NCI-H2081 (cell line): ENCODE measurements at places on chromosomes 2 and 18.

- no peak for DNase-seq
Measured at GRCh38 chr2:20985062-20985461, 58.8 kb downstream of the APOB start.

DNA sequence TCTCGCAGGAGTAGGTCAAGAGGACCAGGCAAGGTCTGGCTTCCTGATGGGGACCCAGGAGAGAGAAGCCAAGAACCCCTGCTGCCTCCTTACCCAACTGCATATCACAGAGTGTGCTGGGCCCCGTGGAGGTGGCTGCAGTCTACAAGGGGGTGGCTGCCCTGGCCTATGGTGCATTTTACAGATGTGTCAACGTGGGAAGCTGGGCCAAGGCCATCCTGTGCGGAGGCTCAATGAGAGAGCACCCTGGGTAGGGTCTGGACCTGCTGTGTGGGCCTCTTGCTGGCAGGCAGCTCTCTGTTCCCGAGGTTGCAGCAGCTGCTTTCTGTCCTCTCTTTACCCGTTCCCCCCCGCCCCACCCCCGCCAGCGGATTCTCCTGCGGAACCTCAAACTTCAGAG is 61.4 kb downstream of the GBX2 start:
- DNase-seq: no peak

- no peak for DNase-seq
Measured at GRCh38 chr2:43123486-43123885, 102.9 kb downstream of the ZFP36L2 start.

DNA sequence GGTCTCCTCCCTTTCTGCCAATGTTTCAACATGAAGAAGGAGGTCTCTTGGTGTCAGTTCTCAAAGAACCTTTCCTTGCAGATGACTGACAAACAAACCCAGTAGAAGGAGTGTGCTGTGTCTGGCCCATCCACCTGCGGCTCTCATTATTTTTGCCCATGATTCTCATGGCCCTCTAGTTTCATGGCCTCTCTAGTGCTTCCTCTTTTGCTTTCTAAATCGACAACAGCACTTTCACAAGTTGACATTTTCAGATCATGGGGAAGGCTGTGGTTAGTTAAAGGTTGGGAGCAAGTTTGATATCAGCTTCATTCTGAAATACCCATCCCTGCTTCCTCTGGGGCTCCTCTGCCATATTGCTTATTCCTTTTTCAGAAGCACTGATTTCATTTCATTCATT is 805.2 kb downstream of the SLC4A3 start:
- no peak for DNase-seq

DNA sequence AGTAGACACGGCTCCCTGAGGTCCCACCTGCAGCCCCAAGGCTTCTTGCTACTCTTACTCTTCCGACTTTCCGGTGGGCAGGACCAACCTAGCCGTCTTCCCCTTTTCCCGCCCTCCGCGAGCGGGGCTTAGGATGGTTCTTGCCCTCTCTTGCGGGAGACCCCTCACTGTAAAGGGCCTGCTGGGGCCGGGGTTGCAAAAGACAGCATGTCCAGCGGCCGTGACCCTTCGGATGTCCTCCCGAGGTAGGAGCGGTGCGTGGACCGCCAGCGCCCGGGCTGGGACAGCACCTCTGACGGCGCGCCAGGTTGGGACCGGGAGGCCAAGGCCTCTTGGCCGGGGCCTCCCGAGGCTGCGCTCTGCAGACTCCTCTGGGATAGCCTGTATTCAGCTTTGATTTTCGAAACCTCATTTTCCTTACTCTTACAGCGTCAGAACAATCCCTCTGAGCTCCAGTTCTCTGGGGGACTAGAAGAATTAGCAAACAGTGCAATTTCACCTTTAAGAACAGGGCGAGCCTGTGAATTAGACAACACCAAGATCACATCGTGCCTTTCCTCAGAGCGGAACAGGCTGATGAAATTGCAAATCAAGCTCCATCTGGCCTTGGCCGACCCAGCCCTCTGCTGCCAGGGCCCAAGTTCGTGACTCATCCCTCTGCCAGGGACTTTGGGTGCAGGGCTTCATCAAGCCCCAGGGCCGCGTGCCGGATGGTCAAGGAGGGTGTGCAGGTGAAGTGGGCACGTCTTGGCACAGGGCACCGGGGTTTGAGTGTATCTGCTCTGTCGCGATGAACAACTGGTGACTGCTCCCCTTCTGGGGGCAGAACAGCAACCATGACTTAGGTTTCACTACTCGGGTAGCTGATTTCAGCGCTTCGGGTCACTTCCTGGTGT is 777 bp downstream of the MOCOS start:
- no peak for DNase-seq

DNA sequence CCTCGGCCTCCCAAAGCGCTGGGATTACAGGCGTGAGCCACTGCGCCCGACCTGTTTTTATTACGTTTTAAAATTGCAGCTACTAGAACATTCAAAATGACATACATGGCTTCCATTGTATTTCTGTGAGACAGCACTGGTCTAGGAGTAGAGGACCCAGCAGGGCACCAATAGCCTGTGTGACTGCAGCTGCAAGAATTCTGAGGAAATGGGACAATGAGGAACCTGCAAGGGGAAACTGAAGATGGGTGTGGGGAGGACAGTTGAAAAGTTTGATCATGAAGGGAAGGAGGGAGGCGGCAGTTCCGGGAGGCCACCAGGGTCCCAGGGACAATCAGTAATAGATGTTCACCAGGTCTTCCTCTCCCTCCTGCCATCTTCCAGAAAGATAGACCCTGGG is 13.9 kb upstream of the DNPEP start:
- DNase-seq: no peak

DNA sequence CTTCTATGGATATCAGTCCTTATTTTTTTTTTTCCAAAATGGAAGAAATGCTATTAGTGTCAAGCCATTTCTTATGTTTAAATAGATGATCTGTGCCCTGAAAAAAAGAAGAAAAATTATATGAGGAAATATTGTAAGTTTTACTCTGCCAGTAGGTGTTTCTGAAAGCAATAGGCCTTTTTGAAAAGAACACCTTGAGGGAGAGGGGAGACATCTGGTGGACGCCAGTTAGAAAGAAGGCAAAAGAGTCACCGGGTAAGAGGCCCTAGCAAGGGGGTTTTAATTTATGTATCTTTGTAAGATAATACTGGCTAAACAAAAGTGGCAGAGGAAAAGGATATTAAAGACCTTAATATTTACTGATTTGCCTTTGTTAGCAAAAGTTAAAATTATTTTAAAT is 56.1 kb downstream of the DYNAP start:
- DNase-seq: peak; percentile 1

- no peak for DNase-seq
Measured at GRCh38 chr2:127891811-127892210, 6.1 kb upstream of the AMMECR1L start.

GRCh38 chr2:149019768-149020167 is 18.7 kb upstream of the LYPD6B start:
- DNase-seq: no peak

DNA sequence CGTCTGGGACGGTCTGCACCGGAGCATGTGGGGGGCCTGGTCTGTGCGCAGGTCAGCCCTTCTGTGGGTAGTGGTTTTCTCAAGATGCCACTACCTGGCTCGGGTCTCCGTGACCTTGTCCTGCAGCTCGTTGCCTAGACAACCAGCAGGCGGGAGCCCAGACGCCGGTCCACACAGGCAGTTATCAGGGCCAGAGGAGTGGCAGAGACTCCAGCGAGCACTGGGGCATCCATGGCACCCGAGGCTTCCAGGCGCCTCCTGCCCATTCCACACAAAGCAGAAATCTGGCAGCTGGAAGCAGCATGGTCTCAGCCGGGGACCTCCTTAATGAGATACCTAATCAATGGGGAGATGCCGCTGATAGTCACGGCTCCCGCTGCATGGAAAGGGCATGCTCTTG is 156.1 kb downstream of the FAM210A start:
- no peak for DNase-seq

GRCh38 chr18:50427896-50428295 is 53.0 kb downstream of the SKA1 start:
- no peak for DNase-seq
